H1 (cell line): ENCODE measurements at places on chromosomes 4 and X. TPM values are rescaled to one million over a fixed set of nuclear protein-coding genes. Genes with fewer than 3 reads are reported as not detected.

DNA sequence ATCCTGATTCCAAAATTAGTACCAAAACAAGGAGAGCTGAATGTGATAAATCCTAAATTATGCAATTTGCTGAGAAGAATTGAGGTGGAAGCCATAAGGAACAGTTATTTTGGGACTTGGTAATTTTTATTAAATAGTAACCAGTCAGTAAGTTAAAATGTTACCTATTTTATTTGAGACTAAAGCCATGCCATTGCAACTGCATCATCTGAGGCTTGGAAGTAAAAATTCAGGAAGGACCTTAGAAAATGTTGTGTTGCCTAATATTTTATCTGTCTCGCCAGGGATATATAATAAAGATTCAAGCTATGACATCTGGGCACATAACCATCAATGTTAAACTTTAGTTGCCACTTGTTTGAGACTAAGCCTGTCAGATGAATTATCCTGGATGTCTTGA is 341.3 kb upstream of the MAGEB16 start:
- no peak for DNase-seq

GRCh38 chr4:158131027-158131426 is 41.8 kb downstream of the GASK1B start:
- no peak for DNase-seq

- no peak for DNase-seq
These were observed 342.5 kb upstream of the GATB start for GRCh38 chr4:152103181-152103901.

DNA sequence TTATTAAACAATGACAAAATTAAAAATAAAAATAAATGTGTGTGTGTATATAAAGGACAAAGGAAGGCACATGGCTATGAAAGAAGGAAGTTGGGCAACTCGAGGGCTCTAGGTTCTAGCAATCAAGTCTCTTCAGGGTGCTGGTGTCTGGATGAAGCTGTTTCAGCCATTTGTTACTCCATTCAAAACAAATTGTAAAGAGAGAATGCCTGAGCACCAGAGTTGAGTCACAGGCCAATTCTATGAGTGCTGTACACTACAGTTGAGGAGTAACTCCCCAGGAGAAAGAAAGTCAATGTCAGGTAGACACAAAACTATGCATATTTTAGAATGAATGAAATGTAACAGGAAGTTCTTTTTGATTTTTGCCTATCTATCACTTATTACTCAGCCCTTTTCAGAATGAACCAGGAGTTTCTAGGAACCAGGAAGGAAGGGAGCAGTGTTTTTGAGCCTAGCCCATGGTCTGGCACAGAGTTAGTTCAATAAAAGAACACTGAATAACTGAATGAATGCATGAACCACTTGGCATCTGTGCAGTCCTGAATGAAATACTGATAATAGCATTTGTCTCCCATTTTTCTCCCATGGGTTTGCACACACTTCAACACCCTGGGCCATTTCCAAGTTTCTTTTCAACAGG is 151.7 kb upstream of the CPEB2 start:
- no peak for DNase-seq

Gene CPZ
- 28.8 and 31.5 TPM in 2 replicates for total RNA-seq

Gene KIT
- total RNA-seq: 24.8 and 27.7 TPM in 2 replicates
